Gastrocnemius medialis (tissue), 4 donors: ENCODE measurements at places on chromosomes 3 and 15.

DNA sequence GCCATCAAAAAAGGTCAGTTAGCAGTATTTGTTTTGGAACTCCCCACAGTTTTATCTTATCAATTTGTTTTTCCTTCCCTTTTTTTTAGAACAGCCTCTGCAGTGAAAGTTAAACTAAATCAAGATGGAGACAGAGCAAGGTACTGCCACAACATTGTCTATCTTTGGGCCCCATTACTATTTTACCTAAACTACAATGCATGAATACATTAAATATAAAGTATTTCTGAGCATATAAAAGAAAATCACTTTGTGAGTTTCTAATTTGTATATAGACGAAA, 139.5 kb downstream of the MEIS2 start:
- H3K27ac ChIP-seq: no peak overlapping the region
- no peak for DNase-seq
- no peaks in the 10 kb centered on the region for H3K27me3 ChIP-seq
- H3K4me3 ChIP-seq: no peak overlapping the region

DNA sequence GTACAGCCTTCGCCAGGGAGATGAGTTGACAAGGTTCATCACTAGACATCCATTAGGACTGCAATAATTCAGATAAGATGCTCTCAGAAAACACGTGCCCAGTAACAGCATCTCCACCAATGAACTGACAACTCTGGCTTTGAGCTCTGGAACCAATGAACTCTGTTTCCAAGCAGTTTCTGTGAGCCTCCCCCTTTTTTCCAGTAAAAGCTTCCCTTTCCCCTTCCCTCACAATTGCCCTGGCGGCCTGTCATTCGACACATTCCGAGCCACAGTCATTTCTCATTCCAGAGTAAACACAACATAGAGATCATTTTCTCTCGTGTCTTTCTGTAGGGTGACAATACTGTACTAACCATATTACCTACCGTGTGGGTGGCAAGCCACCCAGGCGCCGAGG, 3.6 kb downstream of the PLA2G4D start:
- DNase-seq: no peak
- H3K36me3 ChIP-seq: no peaks in the 10 kb centered on the region
- no peak overlapping the region for H3K27ac ChIP-seq
- H3K27me3 ChIP-seq: no peaks in the 10 kb centered on the region

DNA sequence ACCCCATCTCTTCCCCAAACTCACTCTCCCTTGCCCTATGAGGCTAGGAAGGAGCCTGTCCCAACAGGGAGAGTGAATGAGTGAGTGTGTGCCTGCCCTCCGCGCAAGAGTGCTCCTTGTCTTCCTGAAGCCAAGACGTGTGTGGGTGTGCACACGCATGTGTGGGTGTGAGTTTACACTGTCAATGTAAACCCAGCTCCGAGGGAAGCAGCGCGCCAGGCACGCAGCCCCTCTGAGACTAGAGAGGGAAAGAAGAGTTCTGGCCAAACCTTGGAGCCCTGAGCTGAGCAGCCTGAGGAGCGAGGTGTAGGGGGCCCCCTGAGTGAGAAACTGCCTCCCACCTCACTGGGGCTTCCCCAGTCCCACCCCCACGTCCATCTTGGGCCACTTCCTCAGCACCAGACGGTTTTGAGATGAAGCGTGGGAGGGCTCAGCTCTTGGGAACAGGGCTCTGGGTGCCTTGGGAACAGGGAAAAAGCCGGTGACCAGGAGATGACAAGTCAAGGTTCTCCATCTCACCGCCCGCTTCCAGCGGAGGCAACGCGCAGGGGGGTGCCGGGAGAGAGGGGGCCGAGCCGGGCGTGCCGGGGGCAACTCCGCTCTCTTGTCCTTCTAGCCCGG, 5.1 kb downstream of the MECOM start:
- peaks cover 53% of the 10 kb centered on the region for H3K27me3 ChIP-seq
- H3K36me3 ChIP-seq: no peaks in the 10 kb centered on the region
- peak overlapping the region; percentile 74 for H3K27ac ChIP-seq
- H3K4me1 ChIP-seq: peaks cover 25% of the 10 kb centered on the region

DNA sequence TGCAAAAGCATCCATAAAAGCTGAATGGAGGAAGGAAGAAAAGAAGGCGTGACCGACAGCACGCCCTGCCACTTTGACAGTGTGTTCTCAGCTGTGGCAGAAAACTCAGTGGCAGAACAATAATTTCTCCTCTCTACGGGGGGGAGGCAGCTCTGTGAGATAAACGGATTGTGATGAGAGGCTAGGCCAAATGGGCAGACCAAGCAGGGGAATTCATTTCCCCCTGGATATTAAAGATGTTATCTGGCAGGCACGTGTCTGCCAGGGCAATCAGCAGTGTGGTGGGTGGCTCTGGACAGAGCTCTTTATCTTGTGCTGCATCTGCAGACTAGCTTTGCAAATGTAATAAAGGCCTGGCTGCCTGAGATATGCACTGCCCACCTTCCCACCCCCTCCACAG, 1.9 kb upstream of the RMDN3 start:
- no peaks in the 10 kb centered on the region for H3K27me3 ChIP-seq
- no peak overlapping the region for H3K4me3 ChIP-seq
- no peak for DNase-seq
- no peak overlapping the region for H3K27ac ChIP-seq

DNA sequence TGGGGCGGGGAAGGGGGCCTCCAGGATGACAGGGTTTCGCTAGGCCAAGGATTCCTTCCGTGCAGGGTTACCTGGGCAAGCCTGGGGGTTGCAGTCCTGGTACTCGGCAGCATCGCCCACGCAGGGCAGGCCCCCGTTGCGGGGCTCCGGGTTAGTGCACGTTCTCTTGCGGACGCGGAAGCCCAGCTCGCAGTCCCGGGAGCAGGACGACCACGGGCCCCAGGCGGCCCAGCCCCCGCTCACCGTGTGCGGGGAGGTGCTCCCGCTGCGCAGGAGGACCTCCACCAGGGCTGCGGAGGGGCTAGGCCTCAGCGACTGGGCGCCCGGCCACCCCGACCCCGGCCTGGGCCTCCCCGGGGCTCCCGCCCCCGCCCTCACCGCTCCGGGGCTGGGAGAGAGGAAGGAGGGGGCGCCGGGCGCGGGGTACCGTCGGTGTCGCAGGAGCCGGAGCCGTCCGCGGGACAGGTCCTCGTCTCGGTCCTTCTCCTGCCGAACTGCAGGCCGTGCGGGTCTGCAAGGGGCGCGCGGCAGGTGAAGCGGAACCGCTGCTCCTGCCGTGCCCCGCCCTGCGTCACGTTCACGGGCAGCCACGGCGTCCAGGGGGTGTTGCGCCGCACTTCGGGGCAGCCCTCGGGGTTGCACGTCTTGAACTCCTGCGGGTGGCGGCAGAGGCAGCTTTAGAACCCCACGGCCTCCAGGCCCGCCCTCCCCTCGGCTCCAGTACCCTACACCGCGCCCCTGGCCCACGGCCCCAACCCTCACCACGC, 114.6 kb downstream of the SEMA5B start:
- no peak overlapping the region for H3K4me3 ChIP-seq
- peaks cover 17% of the 10 kb centered on the region for H3K27me3 ChIP-seq
- no peaks in the 10 kb centered on the region for H3K4me1 ChIP-seq
- H3K36me3 ChIP-seq: no peaks in the 10 kb centered on the region
- no peak for DNase-seq
